ENCODE measurements at places on chromosomes 12 and 14. TPM values are rescaled to one million over a fixed set of nuclear protein-coding genes. Genes with fewer than 3 reads are reported as not detected.

DNA sequence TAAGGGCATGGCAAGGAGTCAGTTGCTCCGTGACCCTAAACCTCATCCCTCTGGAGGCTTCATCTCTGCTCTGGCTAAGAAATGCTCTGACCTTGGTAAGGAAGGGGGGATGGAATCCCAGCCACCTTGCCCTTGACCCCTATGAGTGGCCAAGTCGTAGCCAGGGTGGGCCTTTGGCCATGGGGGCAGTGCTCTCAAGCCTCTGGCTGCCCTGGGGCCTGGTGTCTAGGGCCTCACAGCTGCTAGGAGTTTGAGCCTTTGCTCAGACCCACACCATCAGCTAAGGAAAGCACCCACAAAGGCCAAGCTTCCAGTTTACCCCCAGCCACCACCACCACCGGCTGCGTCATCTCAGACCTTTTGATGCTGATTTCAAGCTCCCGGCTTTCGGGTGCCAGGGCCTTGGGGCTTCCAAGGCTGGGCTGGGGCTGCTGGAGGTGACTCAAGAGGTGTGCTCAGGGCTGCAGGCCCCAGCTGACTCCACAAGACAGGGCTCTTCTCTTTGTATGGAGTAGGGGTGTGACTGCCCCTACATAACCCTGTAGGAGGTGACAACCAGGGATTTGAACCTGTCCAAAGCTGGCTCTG is 3.7 kb downstream of the ASB2 start:
- DNase-seq: peak; percentile 68
- H3K27ac ChIP-seq: peak overlapping the region; percentile 97
- H3K4me3 ChIP-seq: peak overlapping the region; percentile 73
- H3K27me3 ChIP-seq: no peaks in the 10 kb centered on the region
- H3K36me3 ChIP-seq: no peaks in the 10 kb centered on the region

GRCh38 chr12:52946797-52947547 is 1.9 kb upstream of the KRT18 start:
- H3K27me3 ChIP-seq: peaks cover 18% of the 10 kb centered on the region
- no peaks in the 10 kb centered on the region for H3K36me3 ChIP-seq
- no peak for DNase-seq

AKAP5 gene
- 0.87 TPM for total RNA-seq

- H3K27ac ChIP-seq: peak overlapping the region; percentile 64
- H3K4me3 ChIP-seq: no peak overlapping the region
- H3K27me3 ChIP-seq: no peaks in the 10 kb centered on the region
Measured at GRCh38 chr12:132495629-132496357, 5.8 kb downstream of the FBRSL1 start.

RNASE1 gene
- total RNA-seq: 184 TPM
